Fibroblast of the conjunctiva (primary cell): ENCODE measurements at places on chromosomes 16 and 17.

GRCh38 chr17:38746849-38747462 lies 1.2 kb downstream of the PCGF2 start:
- DNase-seq: no peak

DNA sequence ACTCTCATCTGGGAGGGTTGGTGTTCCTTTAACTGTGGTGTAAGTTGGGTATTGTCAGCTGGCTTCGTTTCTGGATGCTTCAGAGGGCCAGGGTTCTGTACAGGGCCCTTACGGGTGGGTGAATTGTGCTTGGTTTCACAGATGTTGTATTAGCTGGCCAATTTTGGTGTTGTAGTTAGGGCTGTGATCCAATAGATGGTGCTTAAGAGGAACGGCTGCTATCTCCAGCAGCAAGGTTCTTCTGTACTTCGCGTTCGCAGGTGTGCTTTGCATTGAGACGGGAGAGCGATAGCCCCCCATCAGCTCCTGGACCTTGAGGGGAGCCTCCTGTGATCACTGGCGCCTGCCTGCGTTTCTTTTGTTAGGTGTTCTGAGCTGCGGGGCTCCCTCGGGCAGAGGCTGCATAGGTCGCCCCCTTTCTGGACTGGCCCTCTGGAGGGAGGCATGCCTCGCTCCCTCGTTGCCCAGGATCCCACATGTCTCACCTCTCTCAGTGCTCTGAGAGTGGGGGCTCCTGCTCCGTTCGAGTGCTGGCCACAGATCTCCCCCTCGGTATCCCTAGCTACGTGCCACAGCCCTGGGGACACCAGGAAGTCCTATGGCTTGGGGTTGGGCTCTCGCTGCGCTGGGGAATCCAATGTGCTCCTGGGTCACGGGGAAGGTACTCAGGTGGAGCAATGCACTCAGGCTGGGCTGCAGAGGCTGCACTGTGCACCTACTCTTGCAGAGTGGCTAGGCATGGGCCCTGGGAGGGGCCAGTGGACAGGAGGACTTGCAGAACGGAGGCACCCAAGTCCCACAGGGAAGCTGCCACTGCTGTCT lies 837 bp upstream of the PRDM7 start:
- DNase-seq: no peak

- peak; percentile 79 for DNase-seq
Measured at GRCh38 chr17:1515640-1516387, 598 bp downstream of the INPP5K start.

GRCh38 chr17:21077281-21077680 lies 34.5 kb upstream of the USP22 start:
- no peak for DNase-seq

- DNase-seq: no peak
Measured at GRCh38 chr16:67773099-67773498, 33.3 kb downstream of the RANBP10 start.

GRCh38 chr17:18043491-18043890 lies 4.3 kb downstream of the GID4 start:
- no peak for DNase-seq

DNA sequence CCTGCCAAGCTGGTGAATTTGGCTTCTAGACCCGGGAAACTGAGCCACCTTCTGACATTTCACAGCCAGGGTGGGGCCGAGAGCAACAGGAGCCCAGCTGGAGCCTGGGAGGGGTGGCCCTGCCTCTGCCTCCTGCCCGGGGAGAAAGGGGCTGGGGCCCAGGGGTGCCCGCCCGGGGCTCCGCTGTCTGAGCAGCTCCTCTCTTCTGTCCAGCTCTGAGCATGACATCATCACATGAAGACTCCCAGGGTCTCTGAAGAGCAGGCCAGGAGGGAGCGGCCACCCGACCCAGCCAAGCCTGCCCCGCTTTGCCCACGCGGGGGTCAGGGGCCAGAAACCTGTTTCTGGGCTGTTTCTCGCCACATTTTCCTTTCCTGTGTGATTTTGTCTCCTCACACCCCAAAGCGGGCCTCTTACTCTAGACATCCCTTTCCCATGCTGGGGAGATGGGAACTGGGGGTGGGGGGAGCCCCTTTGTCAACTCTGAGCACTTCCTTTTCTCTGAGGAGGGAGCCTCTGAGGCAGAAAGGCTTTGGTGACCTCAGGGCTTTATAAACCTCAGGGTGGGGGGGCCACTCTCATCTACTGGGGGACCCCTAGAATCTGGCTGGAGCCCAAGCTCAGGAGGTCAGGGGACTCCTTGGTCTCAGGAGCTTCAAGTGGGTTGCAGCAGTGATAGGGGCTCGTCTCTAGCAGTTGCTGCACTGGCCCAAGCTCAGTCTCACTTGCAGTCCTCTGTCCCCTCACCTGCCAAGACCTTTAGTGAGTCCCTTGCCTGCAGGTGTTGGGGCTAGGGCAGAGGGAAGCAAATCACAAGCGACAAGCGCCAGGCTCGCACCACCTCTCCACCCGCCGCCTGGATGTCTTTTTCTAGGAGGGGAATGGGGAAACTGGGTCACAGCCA lies 7.6 kb downstream of the UBALD2 start:
- no peak for DNase-seq

GRCh38 chr17:73281928-73282327 lies 20.2 kb upstream of the CPSF4L start:
- DNase-seq: no peak

GRCh38 chr17:71677439-71677838 lies 443.4 kb upstream of the SOX9 start:
- no peak for DNase-seq

DNA sequence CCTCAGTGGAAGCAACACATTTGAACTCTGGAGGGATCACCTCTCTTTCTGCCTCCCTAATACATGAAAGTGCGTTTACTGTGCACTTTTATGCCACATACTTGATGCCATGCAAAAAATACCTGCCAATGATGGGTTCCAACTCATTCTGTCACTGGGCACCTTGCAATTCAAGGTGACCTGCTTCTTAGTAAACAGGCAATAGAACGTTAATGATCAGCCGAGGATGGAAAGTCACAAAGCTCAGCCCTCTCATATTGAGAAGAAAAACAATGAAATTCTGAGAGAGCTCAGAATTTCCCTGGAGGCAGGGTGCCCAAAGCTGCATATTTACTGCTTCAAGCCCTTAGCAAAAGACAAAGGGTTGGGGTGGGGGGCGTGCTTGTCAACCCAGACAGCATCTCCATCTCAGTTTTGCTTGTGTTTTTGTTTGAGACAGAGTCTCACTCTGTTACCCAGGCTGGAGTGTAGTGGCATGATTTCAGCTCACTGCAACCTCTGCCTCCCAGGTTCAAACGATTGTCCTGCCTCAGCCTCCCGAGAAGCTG lies 23.2 kb downstream of the LITAF start:
- no peak for DNase-seq

GRCh38 chr16:58507963-58508670 lies 7.2 kb upstream of the SETD6 start:
- no peak for DNase-seq

GRCh38 chr16:64738321-64738960 lies 383.4 kb downstream of the CDH11 start:
- peak; percentile 5 for DNase-seq

DNA sequence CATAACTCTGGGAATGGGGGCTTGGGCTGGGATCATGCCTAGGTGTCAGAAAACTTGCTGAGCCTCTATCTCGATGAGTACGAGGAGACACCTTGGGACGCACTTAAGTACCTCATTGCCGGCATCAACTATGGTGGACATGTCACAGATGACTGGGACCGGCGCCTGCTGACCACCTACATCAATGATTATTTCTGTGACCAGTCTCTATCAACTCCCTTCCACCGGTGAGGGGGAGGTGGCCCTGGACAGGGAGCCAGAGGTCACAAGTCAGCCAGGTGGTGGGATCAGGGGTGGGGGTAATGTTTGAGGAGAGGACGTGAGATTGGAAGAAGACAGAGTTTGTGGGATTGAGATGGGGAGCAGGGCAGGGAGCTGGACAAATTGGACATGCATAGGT lies 3.4 kb upstream of the KDM6B start:
- no peak for DNase-seq

DNA sequence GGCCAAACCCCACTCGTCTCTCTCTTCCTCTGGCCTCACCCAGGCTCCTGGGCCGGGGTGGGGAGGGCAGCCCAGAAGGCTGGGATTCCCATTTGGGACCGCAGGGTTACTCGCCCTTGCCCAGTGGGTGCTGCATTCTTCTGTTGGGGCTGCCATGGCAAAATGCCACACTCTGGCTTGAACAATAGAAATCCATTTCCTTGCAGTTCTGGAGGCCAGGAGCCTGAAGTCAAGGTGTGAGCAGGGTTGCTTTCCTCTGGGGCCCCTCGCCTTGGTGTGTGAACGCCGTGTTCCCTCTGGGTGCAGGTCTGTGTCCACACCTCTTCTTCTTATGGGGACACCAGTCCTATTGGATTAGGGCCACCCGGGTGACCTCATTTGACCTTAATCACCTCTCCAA lies 105.8 kb upstream of the GSE1 start:
- DNase-seq: no peak

- DNase-seq: no peak
Measured at GRCh38 chr16:11794447-11794846, 2.6 kb downstream of the ZC3H7A start.

DNA sequence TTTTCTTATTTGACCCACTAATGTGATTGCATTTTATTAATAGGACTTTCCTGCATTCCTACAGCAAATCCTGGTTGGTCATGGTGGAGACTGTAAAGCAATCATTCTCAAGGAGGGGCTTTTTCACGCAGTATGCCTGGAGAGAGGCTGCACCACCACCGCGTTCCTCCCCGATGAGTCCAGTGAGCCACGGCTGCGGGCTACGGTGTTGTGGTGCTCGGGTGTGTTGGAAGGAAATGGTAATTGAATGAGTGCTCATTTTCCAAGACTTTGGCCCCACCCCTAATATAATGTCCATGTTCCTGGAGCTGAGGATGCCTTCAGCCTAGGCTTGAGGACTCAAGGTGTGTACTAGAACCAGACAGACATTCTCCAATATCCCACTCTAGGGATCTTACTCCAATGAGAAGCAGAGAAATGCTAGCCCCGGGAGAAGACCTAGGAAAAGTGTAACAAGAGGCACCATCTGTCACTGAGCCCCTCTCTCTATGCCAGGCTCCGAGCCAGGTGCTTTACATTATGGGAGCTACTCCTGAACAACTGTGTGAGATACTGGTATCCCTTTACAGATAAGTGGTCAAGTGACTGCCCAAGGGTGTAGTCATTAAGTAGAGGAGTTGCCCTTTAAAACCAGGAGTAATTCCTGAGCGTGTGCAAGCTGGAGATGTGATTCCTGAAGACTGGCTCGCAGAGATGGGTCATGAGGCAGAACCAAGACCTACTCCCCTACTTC lies 39.4 kb downstream of the HEATR6 start:
- DNase-seq: no peak

DNA sequence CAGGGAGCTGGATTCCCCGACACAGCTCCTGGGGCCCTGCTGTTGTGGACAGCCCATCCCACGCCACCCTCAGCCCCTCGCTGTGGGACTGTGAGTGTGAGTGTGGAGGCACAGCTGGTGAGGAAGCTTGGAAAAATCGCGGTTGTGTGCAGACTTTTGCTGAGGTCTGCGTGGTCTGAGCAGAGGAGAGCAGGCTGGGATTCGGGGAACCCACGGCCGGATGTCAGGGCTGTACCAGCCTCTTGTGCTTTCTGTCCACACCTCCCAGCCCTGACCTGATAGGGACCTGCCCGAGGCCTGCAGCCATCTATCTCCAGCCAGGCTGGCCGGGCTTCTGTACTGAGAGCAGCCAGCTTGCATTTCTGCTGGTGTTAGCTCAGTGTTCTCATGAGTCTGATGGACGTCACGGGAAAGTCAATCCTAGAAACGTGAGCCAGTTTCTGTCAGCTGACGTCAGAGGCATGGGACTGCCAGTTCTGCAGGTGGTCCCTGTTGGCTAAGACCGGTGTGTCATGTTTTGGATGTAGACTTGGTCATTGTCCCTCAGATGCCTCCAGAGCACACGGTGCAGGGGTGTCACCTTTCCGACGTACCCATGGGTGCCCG lies 72.8 kb upstream of the ZNF750 start:
- DNase-seq: no peak

DNA sequence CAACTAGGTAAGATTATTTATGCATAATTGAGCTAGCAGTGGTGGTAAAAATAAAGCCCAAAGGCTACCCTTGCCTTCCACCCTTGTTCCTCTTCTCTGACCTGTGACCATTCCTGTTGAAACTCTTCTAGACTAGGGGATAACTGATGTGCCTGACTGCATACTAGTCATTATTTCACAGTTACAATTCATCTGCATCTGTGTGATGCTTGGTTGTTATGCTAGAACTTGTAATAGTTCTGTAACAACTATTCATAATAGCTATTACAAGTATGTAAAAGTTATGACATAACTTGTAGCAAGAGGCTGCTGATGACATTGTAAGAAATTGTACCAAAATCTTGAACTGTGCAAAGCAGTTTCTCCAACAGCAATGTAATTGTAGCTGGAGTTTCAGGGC lies 2.4 kb upstream of the VAC14 start:
- DNase-seq: no peak

DNA sequence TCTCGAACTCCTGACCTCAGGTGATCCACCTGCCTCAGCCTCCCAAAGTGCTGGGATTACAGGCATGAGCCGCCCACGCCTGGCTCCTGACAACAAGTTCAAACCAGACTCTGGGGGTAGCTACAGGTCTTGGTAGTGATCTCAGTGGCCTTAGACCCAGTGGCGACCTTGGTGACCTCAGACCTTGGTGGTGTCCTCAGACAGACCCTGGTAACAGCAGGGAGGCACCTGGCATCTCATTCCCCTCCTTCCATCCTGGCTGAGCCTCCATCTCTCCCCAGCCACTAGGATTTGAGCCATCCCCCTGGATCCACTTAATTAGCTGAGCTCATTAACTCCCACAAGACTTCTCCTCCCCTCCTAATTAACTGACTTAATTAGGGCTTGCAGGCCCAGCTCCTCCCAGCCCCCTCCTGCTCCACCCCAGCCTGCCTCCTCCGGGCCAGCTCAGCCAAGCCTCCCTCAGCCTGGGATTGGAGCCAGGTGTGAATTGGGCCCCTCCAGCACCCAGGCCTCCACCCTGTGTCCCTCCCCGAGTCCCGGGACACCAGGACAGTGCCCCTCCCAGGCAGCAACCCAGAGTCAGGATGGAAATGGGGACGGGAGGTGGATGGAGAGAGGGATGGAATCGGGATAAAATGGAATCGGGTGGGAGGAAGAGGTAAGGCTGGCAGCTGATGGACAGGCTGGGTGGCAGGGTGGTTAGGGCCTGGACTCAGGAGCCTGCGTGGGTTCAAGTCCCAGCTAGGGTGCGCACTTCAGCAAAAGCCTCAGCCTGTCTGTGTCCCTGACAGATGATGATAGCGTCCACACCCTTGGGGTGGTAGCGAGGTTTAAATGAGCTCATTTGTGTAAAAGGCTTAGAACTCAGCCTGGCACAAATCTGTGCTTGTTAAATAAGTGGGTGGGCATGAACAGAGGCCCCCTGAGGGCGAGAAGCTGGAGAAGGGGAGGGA lies 11.2 kb upstream of the SBK1 start:
- DNase-seq: no peak

GRCh38 chr17:27879987-27880608 lies 13.1 kb downstream of the LYRM9 start:
- DNase-seq: peak; percentile 23

GRCh38 chr17:82807562-82807961 lies 32.3 kb downstream of the ZNF750 start:
- DNase-seq: no peak

GRCh38 chr17:17114592-17115225 lies 72.5 kb downstream of the MPRIP start:
- no peak for DNase-seq

- DNase-seq: no peak
Measured at GRCh38 chr16:62882552-62883221, 846.4 kb upstream of the CDH8 start.

GRCh38 chr17:60653569-60653968 lies 24.1 kb upstream of the BCAS3 start:
- DNase-seq: no peak
